ENCODE measurements at places on chromosomes 2 and 18.

- no peak for DNase-seq
Observed at GRCh38 chr2:205665791-205666190, 16.5 kb upstream of the NRP2 start.

GRCh38 chr18:12659904-12660605 is 2.1 kb upstream of the SPIRE1 start:
- DNase-seq: no peak

DNA sequence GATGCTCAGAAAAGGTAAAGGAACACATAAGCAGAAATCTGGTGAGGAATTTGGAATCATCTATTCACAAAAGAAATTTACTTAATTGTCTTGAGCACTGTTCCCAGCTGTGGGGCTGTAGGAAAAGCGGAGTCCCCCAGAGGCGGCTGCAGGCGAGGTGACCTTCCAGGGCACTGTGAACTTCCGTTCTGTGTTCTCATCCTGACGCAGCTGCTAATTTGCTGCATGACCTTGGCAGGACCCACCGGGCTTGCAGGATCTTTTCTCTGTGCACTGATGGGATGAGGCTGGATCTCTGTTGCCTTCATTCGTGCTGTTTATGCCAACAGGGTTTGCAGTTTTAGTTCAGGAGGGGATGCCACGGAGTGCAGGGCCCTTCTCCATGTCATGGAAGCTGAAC is 301.9 kb upstream of the MYT1L start:
- DNase-seq: no peak

- no peak for DNase-seq
Observed at GRCh38 chr2:55010149-55010591, 40.1 kb downstream of the RTN4 start.
